ENCODE measurements at places on chromosomes 1 and 21.

GRCh38 chr1:112708002-112708448 is 1.1 kb upstream of the RHOC start:
- no peak for DNase-seq

- DNase-seq: no peak
Observed at GRCh38 chr1:55654750-55655149, 439.6 kb upstream of the USP24 start.

- DNase-seq: no peak
Observed at GRCh38 chr1:109764561-109765482, 1.1 kb upstream of the EPS8L3 start.

- DNase-seq: no peak
Observed at GRCh38 chr1:116808848-116809508, 54.7 kb downstream of the CD2 start.

GRCh38 chr1:226960944-226961765 is 21.1 kb downstream of the COQ8A start:
- no peak for DNase-seq

GRCh38 chr1:6587261-6588005 is 7.6 kb downstream of the ZBTB48 start:
- no peak for DNase-seq

DNA sequence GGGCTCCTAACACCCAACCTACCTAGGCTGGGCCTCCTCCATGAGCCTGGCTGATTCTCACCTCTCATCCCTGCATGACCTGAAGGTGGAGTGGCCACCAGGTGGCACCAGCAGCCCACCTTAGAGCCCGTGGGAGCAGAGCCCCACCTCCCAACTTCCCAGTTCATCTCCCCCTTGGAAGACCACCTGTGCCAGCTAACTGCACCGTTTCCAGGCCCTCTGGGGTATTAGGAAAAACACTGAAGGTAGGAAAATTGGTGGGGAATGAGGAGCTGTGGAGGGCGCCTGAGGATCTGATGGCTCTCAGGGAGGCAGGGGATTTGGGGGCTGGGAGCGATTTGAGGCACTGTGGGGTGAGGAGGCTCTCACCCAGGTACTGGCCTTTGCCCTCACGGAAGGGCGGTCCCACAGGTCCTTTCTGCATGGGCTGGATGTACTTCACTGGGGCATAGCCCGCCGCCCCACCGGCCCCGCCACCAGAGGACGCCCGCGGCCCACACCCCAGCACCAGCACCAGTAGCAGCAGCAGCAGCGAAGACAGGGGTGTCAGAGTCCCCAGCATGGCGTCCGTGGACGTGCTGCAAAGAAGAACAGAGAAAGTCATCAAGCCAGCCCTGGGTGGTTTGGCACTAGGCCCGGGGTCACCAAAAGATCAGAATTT is 11.1 kb downstream of the ADPRS start:
- peak; percentile 85 for DNase-seq

DNA sequence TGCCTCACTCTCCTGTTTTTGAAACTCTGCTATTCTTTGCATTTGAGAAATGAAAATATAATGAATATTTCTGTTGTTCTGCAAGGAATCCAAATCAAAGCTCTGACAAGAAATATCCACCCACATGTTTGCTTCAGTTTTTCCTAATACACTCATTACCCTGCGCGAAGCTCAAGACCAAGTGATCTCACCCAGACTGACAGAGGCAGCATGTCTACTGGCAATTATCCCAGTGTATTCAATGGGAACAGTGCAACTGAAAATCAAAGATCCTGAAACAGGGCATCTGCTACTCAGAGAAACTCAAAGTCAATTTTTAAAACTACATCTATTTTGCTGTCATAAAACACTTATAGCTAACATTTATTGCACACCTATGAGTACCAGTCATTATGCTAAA is 321.0 kb upstream of the LRRC7 start:
- DNase-seq: no peak

DNA sequence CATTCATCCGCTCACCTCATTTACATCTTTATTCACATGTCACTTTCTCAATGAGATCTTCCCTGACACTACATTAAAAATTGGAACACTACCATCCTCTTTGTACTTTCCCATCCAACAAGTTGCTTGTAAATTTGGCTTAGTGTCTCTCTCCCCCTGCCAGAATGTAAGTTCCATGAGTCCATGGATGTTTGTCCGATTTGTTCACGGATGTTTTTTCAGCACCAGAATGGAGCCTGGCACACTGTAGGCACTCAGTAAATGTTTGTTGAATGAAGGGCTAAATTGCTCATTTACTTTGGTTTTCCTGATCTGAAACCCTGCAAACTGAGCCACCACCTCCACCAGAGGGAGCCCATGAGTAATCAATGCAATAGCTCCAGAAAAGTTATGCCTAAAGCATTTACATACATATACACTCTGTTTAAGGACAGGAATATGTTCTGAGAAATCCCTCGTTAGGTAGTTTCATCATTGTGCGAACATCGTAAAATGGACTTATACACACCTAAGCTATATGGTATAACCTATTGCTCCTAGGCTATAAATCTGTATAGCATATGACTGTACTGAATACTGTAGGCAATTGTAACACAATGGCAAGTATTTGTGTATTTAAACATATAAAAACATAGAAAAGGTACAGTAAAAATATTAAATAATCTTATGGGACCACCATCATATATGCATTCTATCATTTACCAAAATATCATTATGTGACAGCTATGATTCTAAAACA is 2.8 kb upstream of the EYA3 start:
- DNase-seq: peak; percentile 71

GRCh38 chr1:28516518-28516956 is 10.7 kb downstream of the RCC1 start:
- DNase-seq: no peak

GRCh38 chr21:35252831-35253230 is 203.7 kb upstream of the RUNX1 start:
- DNase-seq: no peak

DNA sequence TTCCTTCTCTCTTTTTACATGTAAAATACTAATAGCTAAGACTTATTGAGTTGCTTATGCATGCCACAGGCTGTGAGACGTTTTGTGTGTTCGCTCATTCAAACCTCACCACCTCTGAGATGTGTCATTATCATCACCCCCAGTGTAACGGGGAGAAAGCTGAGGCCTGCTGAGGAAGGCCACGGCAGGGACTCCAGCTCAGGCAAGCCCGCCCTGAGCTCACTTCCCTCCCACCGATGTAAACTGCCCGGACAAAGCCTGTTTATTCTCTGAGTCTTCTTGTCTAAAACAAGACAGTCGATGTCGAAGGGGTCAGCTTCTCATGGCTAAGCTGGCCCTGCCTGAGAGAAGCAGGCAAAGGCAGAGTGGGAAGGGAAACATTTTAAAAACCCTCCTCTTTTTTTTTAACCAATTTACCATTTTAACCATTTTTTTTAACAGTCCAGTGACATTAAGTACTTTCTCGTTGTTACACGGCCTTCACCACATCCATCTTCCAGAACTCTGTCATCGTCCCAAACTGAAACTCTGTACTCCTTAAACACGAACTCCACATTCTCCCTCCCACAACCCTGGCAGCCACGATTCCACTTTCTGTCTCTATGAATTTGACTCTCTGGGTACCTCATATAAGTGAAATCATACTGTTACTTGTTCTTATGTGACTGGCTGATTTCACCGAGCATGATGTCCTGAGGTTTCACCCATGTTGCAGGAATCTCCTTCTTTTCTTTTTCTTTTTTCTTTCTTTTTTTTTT is 204.8 kb upstream of the GALNT2 start:
- no peak for DNase-seq

GRCh38 chr1:209767706-209768105 is 11.9 kb downstream of the TRAF3IP3 start:
- no peak for DNase-seq
